Endothelial cell of umbilical vein (primary cell): ENCODE measurements at places on chromosomes 7 and 10. TPM values are rescaled to one million over a fixed set of nuclear protein-coding genes. Genes with fewer than 3 reads are reported as not detected.

Gene PRSS37
- total RNA-seq: not detected in 2 replicates

Gene NUTM2E
- total RNA-seq: 0.30 TPM in 1 of 2 replicates, not detected in the other

Gene SUN3
- total RNA-seq: not detected in 2 replicates

Gene ABCA13
- total RNA-seq: 0.09 and 0.11 TPM in 2 replicates

Gene RPEL1
- total RNA-seq: not detected in 2 replicates

Gene LIPJ
- 0.09 TPM in 1 of 2 replicates, not detected in the other for total RNA-seq

GRCh38 chr10:99234791-99235657 is 628 bp downstream of the HPSE2 start:
- H3K36me3 ChIP-seq: no peaks in the 10 kb centered on the region
- peaks cover 75% of the 10 kb centered on the region for H3K27me3 ChIP-seq
- no peaks in the 10 kb centered on the region for H3K4me1 ChIP-seq
- no peak overlapping the region for H3K27ac ChIP-seq
- no peak for DNase-seq
- no peak overlapping the region for H3K4me3 ChIP-seq

DNA sequence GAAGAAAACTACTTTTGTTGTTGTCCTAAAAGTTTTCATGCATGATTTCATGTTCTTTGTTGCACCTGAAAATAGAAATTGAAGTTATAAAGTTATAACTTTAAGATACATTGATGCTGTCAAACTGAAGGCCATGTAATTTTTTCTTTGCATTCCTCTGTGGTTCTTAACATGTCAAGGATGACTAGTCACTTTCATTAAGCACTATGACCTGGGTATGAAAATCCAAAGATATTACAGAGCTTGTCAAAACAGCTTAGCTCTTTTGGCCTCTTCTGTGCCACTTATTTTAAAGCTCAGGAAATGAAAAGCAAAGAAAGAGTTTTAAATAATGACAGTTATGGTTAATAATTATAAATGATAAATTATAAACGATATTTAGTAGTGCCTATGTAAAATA is 241.6 kb upstream of the CACNA2D1 start:
- no peak overlapping the region for H3K27ac ChIP-seq
- no peak for DNase-seq
- no peaks in the 10 kb centered on the region for H3K27me3 ChIP-seq

- H3K27ac ChIP-seq: no peak overlapping the region
- no peak overlapping the region for H3K4me3 ChIP-seq
- no peaks in the 10 kb centered on the region for H3K27me3 ChIP-seq
- DNase-seq: no peak
Measured at GRCh38 chr7:133352430-133352829, 99.6 kb downstream of the EXOC4 start.

GRCh38 chr7:12635830-12636229 is 51.6 kb upstream of the ARL4A start:
- H3K27ac ChIP-seq: no peak overlapping the region
- no peaks in the 10 kb centered on the region for H3K36me3 ChIP-seq
- H3K27me3 ChIP-seq: peaks cover 9% of the 10 kb centered on the region
- no peak for DNase-seq

GRCh38 chr7:146892151-146892550 is 775.5 kb downstream of the CNTNAP2 start:
- no peaks in the 10 kb centered on the region for H3K27me3 ChIP-seq
- no peak overlapping the region for H3K4me3 ChIP-seq
- H3K4me1 ChIP-seq: no peaks in the 10 kb centered on the region
- H3K27ac ChIP-seq: no peak overlapping the region
- no peaks in the 10 kb centered on the region for H3K36me3 ChIP-seq

- no peak overlapping the region for H3K27ac ChIP-seq
- H3K36me3 ChIP-seq: peaks cover 5% of the 10 kb centered on the region
- no peak for DNase-seq
- no peak overlapping the region for H3K4me3 ChIP-seq
Measured at GRCh38 chr10:96578022-96578421, 8.8 kb downstream of the TM9SF3 start.

GRCh38 chr7:69674701-69675182 is 76.5 kb downstream of the AUTS2 start:
- DNase-seq: no peak
- no peaks in the 10 kb centered on the region for H3K36me3 ChIP-seq
- no peak overlapping the region for H3K27ac ChIP-seq
- no peak overlapping the region for H3K4me3 ChIP-seq
- no peaks in the 10 kb centered on the region for H3K4me1 ChIP-seq
- no peaks in the 10 kb centered on the region for H3K27me3 ChIP-seq

DNA sequence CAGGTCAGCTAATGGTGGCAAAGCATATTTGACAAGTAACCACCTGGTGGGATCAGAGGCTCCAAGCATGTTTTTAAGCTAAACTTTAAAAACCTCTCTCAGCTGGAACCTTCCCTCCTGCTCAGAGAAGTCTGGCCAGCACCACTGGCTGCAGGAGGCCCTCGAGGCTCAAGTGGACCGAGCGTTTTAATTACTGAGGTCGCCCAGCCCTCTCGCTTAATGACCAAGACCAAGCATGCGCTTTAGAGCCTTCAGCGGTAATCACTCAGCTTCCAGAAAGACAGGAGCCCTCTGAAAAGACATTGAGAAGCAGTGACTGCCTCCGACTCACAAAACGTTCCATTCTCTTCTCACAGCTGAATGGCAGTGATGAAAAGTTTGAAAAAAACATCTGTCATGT is 383.4 kb upstream of the ADARB2 start:
- no peaks in the 10 kb centered on the region for H3K4me1 ChIP-seq
- H3K27me3 ChIP-seq: no peaks in the 10 kb centered on the region
- H3K36me3 ChIP-seq: no peaks in the 10 kb centered on the region
- H3K4me3 ChIP-seq: no peak overlapping the region
- no peak overlapping the region for H3K27ac ChIP-seq
- no peak for DNase-seq
